ENCODE measurements at places on chromosomes 4 and X. TPM values are rescaled to one million over a fixed set of nuclear protein-coding genes. Genes with fewer than 3 reads are reported as not detected.

IRS4 gene
- 0.36 TPM for total RNA-seq

DNA sequence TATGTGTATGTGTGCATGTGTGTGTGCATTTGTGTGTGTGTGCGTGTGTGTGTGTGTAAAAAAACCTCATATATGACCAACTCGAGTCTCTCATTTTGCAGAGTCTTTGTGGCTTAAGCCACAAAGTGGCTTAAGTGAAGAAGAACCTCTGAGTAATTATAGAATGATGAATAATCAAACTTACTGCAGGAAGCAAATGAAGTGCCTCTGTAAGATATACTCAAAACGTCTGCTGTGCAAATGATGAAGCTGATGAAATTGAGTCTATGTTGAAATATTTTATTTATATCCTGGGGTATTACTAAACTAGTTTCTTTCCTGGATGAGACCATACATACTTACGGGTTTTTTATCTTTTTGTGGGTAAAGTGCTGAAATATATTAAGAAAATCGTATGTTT is 1198.7 kb downstream of the PCDH7 start:
- H3K4me3 ChIP-seq = no peak overlapping the region
- no peaks in the 10 kb centered on the region for H3K27me3 ChIP-seq
- no peaks in the 10 kb centered on the region for H3K36me3 ChIP-seq
- H3K4me1 ChIP-seq = no peaks in the 10 kb centered on the region
- no peak overlapping the region for H3K27ac ChIP-seq
- DNase-seq = no peak

GRCh38 chr4:30865691-30866090 is 145.5 kb downstream of the PCDH7 start:
- no peaks in the 10 kb centered on the region for H3K36me3 ChIP-seq
- H3K4me3 ChIP-seq = no peak overlapping the region
- no peaks in the 10 kb centered on the region for H3K27me3 ChIP-seq

GRCh38 chrX:136067966-136068365 is 79.4 kb upstream of the FHL1 start:
- no peaks in the 10 kb centered on the region for H3K27me3 ChIP-seq
- DNase-seq = no peak
- H3K27ac ChIP-seq = no peak overlapping the region
- H3K4me3 ChIP-seq = no peak overlapping the region
- peaks cover 18% of the 10 kb centered on the region for H3K4me1 ChIP-seq
- no peaks in the 10 kb centered on the region for H3K36me3 ChIP-seq

BRS3 gene
- total RNA-seq = not detected

GPR78 gene
- total RNA-seq = not detected

NAAA gene
- 3.5 TPM for total RNA-seq

GRCh38 chrX:153319295-153320046 is 2.1 kb downstream of the PNMA6F start:
- H3K27ac ChIP-seq = no peak overlapping the region
- no peak for DNase-seq
- no peaks in the 10 kb centered on the region for H3K36me3 ChIP-seq
- no peak overlapping the region for H3K4me3 ChIP-seq
- peaks cover 4% of the 10 kb centered on the region for H3K27me3 ChIP-seq
- H3K4me1 ChIP-seq = no peaks in the 10 kb centered on the region

GRCh38 chr4:114187592-114187991 is 208.1 kb upstream of the ARSJ start:
- H3K4me3 ChIP-seq = no peak overlapping the region
- H3K4me1 ChIP-seq = peaks cover 9% of the 10 kb centered on the region
- H3K36me3 ChIP-seq = peaks cover 4% of the 10 kb centered on the region
- no peak for DNase-seq
- H3K27ac ChIP-seq = no peak overlapping the region
- no peaks in the 10 kb centered on the region for H3K27me3 ChIP-seq

DNA sequence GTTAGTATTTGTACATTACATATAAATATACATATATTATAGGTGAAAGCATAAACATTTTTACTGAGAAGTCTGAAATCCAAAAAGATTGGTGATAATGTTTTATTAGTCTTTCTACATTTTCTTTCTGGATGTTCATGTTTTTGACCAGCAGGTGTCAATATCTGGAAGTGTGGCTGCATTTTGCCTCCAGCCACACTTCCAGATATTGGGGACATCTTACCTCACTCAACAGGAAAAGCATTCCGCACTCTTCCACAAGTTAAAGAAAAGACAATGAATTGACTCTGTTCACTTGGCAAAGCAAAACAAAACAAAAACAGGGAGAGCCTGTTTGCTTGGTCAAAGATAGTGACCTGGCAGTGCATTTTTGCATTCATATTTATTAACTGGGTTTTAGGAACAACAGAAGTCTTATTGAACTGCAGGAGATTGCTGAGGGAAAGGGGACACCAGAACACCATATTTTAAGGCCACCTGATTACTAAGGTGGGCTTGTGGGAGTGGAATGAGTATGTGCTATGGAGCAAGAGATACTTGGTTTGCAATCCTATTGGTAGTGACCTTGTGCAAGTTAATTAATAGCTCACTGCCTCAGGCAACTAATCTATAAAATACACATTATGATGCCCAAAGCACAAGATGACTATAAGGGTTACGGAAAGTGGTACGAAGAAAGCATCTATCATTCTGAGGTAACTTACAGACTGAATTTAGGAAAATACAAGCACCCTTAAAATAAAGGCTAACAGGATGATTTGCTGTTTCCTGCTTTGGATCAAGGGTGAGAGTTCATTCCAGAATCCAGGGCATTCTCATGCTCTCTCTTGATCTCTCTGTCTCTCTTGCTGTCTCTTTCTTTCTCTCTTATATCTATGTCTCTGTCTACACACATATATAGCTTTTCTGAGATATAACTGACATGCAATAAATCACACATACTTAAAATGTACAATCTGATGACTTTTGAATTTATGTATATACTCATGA is 389.9 kb upstream of the EMCN start:
- H3K36me3 ChIP-seq = peaks cover 5% of the 10 kb centered on the region
- H3K4me1 ChIP-seq = no peaks in the 10 kb centered on the region
- H3K4me3 ChIP-seq = no peak overlapping the region
- no peak for DNase-seq
- H3K27ac ChIP-seq = no peak overlapping the region
- H3K27me3 ChIP-seq = no peaks in the 10 kb centered on the region

DMD gene
- 9.7 TPM for total RNA-seq

PRRG1 gene
- total RNA-seq = 8.0 TPM

DNA sequence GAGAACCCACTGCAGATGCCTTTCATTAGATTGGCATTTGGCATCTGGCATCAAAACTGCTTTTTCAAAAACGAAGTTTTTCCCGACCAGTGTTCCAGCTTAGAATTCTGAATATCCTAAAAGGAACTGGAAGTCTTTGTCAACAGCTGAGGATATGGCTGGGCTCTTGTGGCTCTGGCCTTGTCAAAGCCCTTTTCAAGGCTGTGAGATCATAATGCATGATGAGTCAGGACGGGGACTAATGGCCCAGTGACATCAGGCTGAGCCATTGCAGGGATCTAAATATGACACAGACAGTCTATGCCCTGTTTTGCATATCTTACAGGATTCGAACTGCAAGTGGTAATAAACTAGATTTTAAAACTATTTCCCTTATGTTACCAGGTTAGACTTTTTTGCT is 306.4 kb downstream of the PTTG2 start:
- DNase-seq = no peak
- no peaks in the 10 kb centered on the region for H3K36me3 ChIP-seq
- H3K4me1 ChIP-seq = peaks cover 6% of the 10 kb centered on the region
- no peak overlapping the region for H3K27ac ChIP-seq
- no peak overlapping the region for H3K4me3 ChIP-seq

CACNA1F gene
- total RNA-seq = 0.05 TPM

- no peak overlapping the region for H3K4me3 ChIP-seq
- H3K4me1 ChIP-seq = peaks cover 6% of the 10 kb centered on the region
- no peak overlapping the region for H3K27ac ChIP-seq
- no peaks in the 10 kb centered on the region for H3K27me3 ChIP-seq
- no peak for DNase-seq
- no peaks in the 10 kb centered on the region for H3K36me3 ChIP-seq
These were observed 146.1 kb downstream of the PDHA2 start for GRCh38 chr4:95985791-95986550.

GRCh38 chr4:81399306-81400086 is 72.2 kb downstream of the RASGEF1B start:
- DNase-seq = no peak
- no peak overlapping the region for H3K27ac ChIP-seq
- H3K4me1 ChIP-seq = peaks cover 9% of the 10 kb centered on the region
- peaks cover 18% of the 10 kb centered on the region for H3K27me3 ChIP-seq
- no peaks in the 10 kb centered on the region for H3K36me3 ChIP-seq

DNA sequence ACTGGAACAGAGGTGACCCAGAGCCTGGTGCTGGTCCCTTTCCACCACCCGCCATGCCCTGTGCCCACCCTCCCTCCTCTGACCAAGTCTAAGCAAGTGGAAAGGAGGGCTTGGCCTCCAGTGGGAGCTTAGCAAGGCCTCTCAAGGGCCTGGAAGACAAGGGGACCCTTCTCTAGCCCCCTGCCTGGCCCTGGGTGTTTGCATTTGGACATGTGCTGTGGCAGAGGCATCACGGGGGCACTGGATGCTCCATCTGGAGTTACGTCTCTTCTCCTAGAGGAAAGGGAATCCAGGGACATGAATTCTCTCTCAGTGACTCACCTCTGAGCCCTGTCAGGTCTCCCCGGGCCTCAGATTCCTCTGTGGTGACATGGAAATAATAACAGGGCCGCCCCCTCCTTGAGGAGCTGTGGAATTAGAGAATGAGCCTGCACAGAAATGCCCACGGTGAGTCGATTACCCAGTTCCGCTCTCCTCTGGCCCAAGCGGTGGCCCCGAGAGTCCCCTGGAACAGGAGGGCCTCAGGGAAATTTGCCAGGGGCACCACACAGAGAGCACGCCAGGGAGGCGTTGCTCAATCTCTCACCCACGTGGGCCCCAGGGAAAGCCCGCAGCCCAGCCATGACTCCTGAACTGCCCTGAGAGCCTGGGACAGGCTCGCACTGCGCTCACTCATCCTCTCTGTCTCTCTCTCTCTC is 189.6 kb downstream of the BCOR start:
- H3K4me3 ChIP-seq = no peak overlapping the region
- H3K4me1 ChIP-seq = peaks cover 40% of the 10 kb centered on the region
- H3K27ac ChIP-seq = no peak overlapping the region
- peaks cover 44% of the 10 kb centered on the region for H3K27me3 ChIP-seq

HSFX3 gene
- total RNA-seq = not detected

DNA sequence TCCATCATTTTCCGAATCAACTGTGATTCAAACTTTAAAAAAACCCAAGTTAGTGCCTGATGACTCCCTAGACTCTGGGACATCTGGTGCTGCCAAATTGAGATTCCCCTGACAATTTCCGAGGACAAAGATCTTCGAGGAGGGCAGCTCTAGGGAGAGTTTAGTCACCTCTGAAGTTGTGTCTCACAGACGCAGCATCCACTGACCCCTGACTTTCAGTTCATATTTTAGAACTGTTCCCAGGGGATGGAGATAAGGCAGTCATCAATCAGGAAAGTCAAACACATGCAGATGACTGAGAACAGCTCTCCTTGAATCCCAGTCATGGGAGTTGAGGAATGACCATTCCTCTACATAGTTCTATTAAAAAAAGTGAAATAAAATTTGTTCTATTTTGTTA is 643.9 kb downstream of the TRIML1 start:
- no peaks in the 10 kb centered on the region for H3K36me3 ChIP-seq
- H3K4me1 ChIP-seq = peaks cover 15% of the 10 kb centered on the region
- no peak overlapping the region for H3K27ac ChIP-seq
- H3K27me3 ChIP-seq = no peaks in the 10 kb centered on the region
- no peak overlapping the region for H3K4me3 ChIP-seq
- no peak for DNase-seq

- DNase-seq = no peak
- H3K4me1 ChIP-seq = peaks cover 19% of the 10 kb centered on the region
- peaks cover 42% of the 10 kb centered on the region for H3K27me3 ChIP-seq
- H3K27ac ChIP-seq = no peak overlapping the region
- H3K4me3 ChIP-seq = no peak overlapping the region
These were observed 433.0 kb downstream of the PPARGC1A start for GRCh38 chr4:23456864-23457263.

DNA sequence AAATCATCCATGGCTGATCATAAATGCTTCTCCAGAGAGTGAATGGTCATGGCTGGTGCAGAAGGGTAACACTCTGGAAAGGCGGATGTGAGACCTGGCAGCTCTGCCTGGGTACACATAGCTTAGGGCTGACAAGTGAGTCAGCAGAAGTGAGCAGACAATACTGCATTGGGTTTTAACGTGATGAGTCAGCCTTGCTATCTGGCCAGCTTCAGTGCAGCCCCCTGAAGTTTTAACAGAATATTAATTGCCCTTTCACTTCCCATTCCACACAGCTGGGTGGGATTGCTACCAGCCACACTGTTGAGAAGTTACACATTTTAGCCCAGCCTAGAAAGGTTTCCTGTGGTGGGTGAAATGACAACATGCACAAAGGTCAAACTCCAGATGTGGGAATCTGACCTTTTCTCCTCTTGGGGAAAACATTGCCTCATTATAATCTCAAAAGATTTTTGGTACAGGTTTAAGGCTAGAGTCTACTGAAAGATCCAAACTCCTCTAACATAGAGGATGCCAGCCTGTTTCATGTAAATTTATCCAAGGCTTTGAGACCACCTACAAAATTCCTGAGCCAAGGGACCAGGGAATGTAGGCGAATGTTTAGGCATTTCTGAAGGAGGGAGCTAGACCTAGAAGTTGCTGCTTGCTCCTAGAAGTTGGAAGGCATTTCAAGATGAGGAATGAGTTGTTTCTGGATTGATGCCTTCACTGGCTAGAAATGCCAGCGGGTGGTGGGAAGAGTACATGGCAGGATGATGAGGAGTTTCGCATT is 230.3 kb upstream of the PGRMC2 start:
- H3K27ac ChIP-seq = peak overlapping the region; percentile 78
- H3K4me1 ChIP-seq = peaks cover 40% of the 10 kb centered on the region
- H3K36me3 ChIP-seq = peaks cover 5% of the 10 kb centered on the region
- H3K4me3 ChIP-seq = no peak overlapping the region

GAGE2A gene
- not detected for total RNA-seq

GEMIN8 gene
- 12.8 TPM for total RNA-seq

NPNT gene
- total RNA-seq = not detected

FGF5 gene
- not detected for total RNA-seq

Measured in neural crest cell (in vitro differentiated cells).